ENCODE measurements at places on chromosomes 3 and 15. TPM values are rescaled to one million over a fixed set of nuclear protein-coding genes. Genes with fewer than 3 reads are reported as not detected.

- no peaks in the 10 kb centered on the region for H3K4me1 ChIP-seq
- no peak overlapping the region for H3K27ac ChIP-seq
- no peak for DNase-seq
- H3K27me3 ChIP-seq, result peaks cover 13% of the 10 kb centered on the region
- no peaks in the 10 kb centered on the region for H3K36me3 ChIP-seq
These were observed 31.1 kb upstream of the NEO1 start for GRCh38 chr15:73021139-73021621.

- no peak overlapping the region for H3K27ac ChIP-seq
- no peaks in the 10 kb centered on the region for H3K27me3 ChIP-seq
- DNase-seq, result no peak
These were observed 23.1 kb upstream of the BHLHE40 start for GRCh38 chr3:4956099-4956498.

Gene GABRB3
- total RNA-seq, result not detected

DNA sequence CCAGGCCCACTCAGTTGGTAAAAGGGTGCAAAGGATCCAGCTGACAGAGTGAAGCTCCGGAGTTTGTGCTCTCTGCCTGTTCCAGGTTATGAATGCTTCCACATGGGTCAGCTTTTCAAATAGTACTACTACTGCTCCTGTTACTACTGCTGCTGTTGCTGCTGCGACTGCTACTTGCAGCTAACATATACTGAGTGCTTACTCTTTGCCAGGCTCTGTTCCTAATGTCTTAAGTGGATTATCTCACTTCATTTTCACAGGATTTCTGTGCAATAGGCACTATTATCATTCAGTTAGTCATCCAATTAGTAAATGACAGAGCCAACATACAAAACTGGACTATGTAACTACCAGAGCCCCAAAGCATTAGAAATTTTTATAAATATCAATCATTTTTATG lies 106.5 kb downstream of the IQCH start:
- H3K4me1 ChIP-seq, result no peaks in the 10 kb centered on the region
- no peak overlapping the region for H3K27ac ChIP-seq
- no peaks in the 10 kb centered on the region for H3K27me3 ChIP-seq
- H3K36me3 ChIP-seq, result no peaks in the 10 kb centered on the region
- no peak for DNase-seq

DNA sequence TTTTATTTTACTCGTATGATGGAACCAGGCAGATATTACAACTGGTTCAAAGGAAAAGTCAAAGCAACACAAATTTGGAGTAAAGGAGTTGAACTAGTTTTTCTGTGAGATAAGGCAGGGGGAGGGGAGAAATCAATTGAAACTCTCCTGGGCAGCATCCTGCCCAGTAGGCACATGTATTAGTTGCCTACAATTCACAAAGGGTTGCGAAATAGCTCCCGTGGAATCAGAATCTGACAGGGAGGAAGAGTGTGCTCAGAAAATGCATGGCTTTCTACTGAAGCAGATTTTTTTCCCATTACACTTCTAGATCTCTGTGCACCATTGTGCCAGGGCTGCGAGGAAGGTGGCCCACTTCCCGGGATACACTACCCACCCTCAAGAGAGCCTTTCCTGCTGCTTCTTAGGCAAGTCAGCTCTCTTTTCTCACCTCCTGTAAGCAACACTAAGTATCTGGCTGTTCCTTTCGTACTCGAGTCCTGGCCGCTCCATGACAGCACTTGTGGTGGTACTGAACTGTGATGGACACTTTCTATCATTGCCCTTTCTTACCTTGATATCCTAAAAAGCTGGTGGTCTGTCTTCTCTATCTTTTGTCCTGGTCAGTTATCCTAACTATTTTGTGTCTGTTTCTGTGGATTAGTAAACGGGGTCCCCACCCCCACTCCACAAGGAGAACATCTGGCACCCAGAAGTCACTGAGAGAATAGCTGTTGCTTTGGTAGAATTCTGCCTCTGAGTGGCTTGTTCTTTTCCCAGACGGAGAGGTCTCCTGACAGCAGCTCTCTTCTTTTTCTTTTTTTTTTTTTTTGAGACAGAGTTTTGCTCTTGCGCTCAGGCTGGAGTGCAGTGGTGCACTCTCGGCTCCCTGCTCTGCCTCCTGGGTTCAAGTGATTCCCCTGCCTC lies 74.8 kb downstream of the RPL39L start:
- no peaks in the 10 kb centered on the region for H3K27me3 ChIP-seq
- peak overlapping the region; percentile 24 for H3K27ac ChIP-seq
- H3K4me3 ChIP-seq, result no peak overlapping the region
- DNase-seq, result no peak
- H3K36me3 ChIP-seq, result peaks cover 73% of the 10 kb centered on the region

Gene SLC28A1
- not detected for total RNA-seq

DNA sequence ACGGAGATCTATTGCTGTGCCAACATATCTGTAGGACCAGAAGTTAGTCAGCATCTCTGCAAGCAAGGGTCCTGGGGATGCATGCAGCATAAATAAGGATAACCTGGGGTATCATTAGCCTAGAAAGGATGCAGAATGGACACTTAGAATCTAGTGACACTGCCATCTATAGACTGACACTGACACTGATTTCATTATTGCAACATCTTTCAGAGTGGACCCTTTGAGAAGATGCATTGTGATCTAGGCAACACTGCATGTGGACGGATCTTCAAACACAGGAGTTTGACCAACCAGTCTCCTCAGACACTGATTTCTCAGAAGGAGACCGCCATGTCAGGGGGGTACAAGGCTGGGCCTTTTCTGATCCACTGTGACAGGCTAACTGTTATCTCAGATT lies 52.4 kb downstream of the SCN10A start:
- DNase-seq, result no peak
- no peaks in the 10 kb centered on the region for H3K36me3 ChIP-seq
- H3K4me1 ChIP-seq, result no peaks in the 10 kb centered on the region
- no peak overlapping the region for H3K4me3 ChIP-seq

Gene CELSR3
- 4.9 TPM for total RNA-seq

GRCh38 chr3:181105646-181106045 lies 116.1 kb upstream of the DNAJC19 start:
- H3K4me3 ChIP-seq, result no peak overlapping the region
- DNase-seq, result no peak
- no peaks in the 10 kb centered on the region for H3K27me3 ChIP-seq
- no peaks in the 10 kb centered on the region for H3K4me1 ChIP-seq
- no peak overlapping the region for H3K27ac ChIP-seq

- no peak overlapping the region for H3K27ac ChIP-seq
- H3K36me3 ChIP-seq, result peaks cover 68% of the 10 kb centered on the region
- DNase-seq, result no peak
- peaks cover 17% of the 10 kb centered on the region for H3K4me1 ChIP-seq
- no peaks in the 10 kb centered on the region for H3K27me3 ChIP-seq
These were observed 12.8 kb downstream of the NXPE3 start for GRCh38 chr3:101791778-101792177.

- H3K27ac ChIP-seq, result no peak overlapping the region
- H3K4me1 ChIP-seq, result no peaks in the 10 kb centered on the region
- H3K36me3 ChIP-seq, result no peaks in the 10 kb centered on the region
- DNase-seq, result no peak
These were observed 2.3 kb upstream of the SOX14 start for GRCh38 chr3:137761563-137762503.

All from CD4-positive, alpha-beta T cell (primary cell).